GM23248 (cell line): ENCODE measurements at places on chromosomes 1 and 21.

DNA sequence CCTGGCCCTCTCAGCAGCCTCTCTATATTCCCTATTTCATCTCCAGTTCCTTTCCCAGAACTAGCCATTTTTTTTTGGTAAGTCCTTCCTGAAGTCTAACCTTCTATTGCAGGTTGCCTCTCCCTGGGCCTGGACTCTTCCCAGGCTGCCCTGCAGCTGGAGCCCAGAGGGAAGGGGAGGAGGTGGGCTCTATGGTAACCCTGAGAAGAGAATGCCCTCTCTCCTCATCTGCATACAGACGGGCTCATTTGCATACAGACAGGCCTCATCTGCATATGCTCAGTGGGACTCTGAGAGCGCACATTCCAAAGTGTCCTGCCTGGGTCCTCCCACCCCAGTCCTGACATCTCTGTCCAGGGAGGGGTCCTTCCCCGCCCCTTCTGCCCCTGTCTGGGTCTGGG is 32.7 kb downstream of the RHBG start:
- DNase-seq, result no peak

- peak; percentile 9 for DNase-seq
Measured at GRCh38 chr1:10014016-10014415, 17.0 kb downstream of the RBP7 start.

DNA sequence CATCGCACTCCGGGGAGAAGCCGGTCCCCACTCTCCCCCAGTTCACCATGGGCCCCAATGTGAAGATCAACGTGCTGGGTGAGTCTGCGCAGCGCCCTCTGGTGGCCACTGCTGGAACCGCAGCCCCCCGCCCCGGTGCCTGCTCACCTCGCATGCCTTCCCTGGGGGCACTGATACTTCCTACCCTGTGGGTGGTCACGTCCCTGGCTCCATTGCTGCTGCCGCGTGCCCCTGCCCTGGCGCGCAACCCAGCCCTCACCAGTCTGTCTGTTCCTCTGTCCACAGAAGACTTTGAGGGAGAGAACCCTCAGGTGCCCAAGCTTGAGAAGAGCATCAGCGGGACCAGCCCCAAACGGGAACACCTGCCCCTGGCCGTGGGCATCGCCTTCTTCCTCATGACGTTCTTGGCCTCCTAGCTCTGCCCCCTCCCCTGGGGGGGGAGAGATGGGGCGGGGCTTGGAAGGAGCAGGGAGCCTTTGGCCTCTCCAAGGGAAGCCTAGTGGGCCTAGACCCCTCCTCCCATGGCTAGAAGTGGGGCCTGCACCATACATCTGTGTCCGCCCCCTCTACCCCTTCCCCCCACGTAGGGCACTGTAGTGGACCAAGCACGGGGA is 7.6 kb downstream of the EFNA3 start:
- peak; percentile 59 for DNase-seq

DNA sequence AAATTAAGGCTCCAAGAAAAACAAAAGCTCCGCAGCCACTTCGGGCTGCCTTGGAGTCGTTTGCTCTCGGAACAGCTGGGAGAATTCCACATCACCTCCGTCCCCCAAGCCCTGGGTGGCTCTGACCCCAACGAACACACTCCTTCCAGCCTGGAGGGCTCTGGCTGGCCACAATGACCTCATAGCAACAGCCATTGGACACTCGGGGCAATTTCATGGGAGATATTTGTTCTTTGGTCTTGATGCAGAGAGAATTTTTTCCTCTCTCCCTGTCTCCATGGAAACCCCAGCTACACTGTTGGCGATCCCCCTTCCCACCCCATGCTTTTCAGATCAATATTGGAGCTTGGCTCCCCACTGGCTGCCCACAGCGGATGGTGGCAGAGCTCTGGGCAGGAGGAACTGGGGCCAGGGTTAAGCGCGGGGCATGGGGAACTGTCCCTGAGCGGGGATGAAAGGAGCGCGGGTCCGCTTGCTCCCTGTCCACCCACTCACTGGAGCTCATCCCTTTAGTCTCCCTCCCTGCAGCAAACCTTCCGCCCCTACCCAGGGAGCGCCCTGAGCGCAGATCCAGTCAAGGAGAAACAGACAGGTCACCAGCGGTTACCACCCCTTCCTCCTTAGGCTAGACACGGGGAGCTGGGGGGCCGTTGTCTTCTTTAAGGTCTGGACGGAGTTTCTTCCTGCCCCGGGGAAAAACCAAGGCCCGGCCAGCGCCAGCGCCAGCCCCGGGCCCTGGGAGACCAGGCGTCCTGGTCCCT is 1.2 kb downstream of the WNT4 start:
- peak; percentile 18 for DNase-seq

DNA sequence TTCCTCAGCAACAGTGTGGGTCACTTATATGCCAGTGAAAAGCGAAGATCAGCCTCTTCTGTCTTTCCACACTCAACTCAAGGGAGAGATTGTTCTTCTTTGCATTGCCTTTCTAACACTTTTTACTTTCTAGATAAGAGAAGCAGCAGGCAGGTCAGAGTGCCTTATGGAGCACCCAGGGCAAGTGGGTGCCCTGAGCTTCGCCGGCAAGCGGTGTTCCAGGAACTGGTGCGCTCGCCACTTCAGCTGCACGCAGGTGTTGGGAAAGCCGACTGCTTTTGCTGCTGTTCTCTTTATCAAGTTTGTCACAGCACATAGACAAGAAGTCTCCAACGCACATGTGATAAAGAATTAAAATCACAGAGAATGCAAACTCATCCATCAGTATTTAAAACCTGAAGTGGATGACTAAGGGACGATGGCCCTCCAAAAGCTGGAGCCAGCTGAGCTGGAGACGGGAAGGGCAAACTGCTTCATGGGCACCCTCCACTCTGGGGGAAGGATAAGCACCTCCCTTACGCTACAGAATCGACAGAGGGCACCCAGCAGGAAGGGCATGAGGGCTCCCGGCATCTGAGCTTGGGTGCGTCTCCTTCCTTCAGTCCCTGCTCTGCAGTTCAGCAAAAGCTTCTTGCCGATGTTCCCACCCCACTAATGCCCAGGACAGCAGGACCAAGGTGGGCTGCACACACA is 20.7 kb downstream of the UBE2G2 start:
- DNase-seq, result no peak

DNA sequence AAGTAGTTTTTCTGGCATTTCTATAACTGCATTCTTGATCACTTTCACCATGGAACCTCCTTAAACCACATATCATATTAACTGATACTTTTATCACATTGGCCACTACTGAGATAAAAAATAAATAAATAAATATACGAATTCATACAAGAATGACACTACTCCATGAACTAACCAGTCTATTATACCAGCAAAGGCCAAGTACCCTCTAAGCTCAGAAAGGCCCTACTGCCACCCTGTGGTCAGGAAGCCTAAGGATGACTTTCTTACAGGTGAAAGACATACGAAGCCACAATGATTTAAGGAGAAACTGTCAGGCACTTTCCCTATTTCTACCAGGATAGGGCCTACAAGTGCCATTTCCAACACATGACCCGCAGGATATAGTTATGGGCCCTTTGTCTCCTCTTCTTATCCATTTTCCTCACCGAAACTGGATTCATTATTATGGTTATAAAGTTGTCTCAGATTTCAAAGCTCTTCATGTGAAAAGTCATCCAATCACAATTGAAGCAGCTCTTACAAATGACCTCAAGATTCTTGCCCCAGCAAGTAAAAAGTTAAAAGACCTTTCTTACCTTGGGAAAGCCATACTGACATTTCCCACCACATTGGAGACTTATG is 23.9 kb downstream of the DNAJC8 start:
- peak; percentile 80 for DNase-seq

DNA sequence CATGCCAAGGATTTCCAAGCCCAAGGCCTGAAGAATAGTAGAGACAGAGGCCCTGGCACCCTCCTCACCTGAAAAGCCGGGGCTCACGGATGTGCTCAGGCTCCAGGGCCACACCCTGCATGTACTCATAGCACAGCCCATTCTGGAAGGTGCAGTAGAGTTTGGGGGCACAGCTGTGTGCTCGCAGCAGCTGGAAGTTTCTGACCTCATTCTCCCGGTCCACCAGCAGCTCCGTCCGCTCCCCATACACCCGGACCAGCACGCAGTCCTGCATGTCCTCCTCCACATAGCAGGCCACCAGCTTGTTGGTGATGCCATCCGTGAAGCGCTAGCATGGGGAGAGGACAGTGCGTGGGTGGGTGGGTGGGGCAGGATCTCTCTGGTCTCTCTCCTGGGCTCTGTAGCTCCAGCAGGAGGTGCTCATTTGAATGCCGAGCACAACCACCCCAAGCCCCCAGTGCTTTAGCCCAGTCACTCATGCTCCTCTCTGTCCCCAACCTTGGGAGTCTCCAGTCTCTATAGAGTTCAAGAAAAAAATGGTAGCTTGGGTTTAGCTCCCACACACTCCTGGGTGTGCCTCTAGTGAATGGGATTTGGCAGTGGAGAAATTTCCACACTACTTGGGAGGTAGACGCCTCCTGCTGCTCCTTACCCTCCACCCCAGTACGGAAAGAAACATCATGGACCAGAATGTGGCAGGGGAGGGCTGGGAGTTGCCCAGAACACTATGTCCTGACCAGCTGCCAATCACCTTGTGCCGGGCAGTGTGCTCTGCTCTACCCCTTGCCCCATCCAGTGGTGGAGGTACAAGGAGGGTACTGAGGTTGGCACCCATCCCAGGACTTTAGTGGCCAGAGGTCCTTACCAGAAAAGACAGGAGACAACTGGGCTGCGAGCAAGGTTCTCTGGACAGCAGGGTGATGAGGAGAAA is 1.9 kb downstream of the ETNK2 start:
- no peak for DNase-seq

DNA sequence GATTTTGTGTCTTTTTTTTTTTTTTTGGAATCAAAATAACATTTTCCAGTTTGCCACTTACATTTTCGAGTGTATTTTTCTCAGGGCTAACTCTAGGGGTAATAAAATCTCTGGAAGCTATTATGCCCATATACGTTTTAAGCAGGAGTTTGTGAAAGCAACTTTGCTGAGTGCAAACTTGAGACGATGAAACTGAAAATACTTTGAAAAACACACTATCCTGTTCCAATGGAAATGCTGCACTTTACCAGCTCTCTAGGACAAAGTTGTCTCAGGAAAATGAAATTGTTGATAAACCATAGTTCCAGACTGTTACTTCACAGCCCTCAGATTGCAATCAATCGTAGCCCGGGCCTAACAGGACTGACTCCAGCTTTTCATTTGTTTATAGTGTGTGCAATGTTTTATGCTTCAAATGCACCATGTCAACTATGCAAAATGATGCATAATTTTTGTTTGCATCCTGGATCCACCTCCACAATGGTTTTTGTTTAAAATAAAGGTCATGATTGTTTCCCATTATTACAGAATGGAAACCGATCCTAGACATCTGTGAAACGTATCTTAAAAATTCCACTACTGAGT is 220.6 kb upstream of the PKN2 start:
- no peak for DNase-seq

- no peak for DNase-seq
Measured at GRCh38 chr1:40130892-40131291, 30.3 kb upstream of the RLF start.

GRCh38 chr1:3018576-3018975 is 2.7 kb upstream of the ACTRT2 start:
- DNase-seq, result no peak

GRCh38 chr1:246111570-246111969 is 395.5 kb downstream of the SMYD3 start:
- no peak for DNase-seq

- no peak for DNase-seq
Measured at GRCh38 chr1:10155087-10155712, 55.2 kb upstream of the KIF1B start.

DNA sequence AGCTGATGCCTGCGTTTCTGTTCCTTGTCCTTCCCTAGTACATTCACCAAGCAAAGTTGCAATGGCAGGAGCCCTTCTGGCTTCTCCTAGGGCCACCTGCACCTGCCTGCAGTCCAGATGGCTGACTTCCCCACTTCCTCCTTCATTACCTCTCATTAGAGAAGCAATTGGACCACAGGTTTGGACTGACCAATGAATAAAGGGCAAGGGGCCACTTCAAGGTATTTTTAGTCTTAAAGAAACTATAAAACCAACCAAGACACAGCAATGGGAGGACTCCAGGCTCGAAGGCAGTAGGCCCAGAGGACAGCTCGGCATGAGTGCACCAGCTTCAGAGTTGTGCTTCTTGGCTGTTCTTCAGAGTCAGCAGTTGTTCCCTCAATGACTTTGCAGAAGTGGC is 60.8 kb upstream of the ROR1 start:
- DNase-seq, result no peak

DNA sequence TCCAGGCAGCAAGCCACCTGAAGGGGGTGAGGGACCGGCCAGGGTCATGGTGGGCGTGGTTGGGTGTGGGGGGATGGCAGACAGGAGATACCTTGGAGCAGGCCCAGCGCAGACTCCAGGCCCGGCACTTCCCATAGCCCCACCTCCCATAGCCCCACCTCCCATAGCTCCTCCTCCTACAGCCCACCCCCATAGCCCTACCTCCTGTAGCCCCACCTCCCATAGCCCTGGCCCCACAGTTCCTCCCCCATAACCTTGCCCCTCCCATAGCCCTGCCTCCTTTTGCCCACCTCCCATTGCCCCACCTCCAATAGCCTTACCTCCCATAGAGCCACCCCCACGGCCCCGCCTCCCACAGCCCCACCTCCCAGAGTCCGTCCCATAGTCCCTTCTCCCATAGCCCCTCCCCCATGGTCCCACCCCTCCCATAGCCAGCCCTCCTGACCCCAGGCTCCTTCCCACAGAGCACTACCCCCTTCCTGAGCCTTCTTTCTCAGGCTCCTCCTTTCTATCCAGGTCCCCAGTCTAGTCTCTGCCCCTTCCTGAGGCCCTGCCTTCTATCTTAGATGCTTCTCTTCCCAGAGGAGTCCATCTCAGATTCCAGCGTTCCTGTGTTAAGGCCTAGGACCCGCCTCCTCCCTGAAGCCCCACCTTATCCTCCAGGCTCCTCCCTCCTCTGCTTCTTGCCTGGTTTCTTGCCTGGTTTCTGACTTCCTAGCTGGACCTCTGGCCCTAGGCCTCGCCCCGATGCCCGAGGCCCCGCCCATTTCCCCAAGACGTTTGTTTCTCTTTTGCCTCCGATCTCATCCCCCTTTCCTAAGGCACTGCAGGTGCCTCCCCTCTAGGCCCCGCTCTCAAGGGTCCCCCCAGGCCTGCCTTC is 46.8 kb downstream of the PTPRU start:
- DNase-seq, result peak; percentile 19

- DNase-seq, result no peak
Measured at GRCh38 chr1:56081736-56082135, 497.6 kb downstream of the PLPP3 start.

DNA sequence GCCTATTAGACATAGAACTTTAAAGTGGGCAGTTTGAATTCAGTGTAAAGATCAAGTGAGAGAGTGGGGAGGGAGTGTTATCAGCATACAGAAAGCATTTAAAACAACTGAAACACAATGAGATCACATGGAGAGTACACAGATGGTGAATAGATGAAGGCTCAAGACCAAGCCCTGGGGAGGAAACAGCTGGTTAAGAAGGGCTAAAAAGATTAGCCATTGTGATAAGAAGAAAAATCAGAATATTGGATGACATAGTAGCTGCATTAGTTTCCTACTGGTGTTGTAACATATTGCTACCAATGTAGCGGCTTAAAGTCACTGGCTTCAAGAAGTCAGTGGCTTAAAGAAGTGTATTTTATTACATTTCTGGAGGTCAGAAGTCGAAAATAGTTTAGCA is 443.4 kb upstream of the RGS18 start:
- no peak for DNase-seq

GRCh38 chr1:202037706-202038296 is 27.4 kb downstream of the ELF3 start:
- no peak for DNase-seq
